CD4-positive, alpha-beta T cell treated with Interleukin-15 for 1 hour (primary cell): ENCODE measurements at places on chromosomes 12 and 14.

DNA sequence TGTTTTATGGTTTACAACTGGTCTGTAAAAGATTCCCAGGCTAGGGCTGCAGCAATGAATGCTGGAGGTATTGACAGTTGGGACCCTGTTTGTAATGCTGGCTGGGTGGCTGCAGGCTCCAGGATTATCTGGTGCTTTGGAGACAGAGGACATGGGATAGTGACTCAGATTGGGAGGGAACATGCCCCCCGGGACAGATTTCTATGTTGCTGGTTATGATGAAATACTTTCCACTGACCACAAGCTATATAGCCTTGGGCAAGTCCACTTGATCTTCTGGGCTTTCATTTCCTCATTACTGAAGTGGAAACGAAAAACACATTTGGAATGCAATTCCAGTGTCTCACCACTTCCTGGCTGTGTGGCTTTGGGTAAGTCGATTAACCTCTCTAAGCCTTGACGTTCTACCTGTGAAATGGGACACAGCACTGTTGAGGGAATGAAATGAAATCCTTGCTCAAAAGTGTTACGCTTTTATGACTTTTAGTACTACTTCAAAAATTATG is 6.3 kb upstream of the TPCN1 start:
- peak; percentile 61 for DNase-seq

DNA sequence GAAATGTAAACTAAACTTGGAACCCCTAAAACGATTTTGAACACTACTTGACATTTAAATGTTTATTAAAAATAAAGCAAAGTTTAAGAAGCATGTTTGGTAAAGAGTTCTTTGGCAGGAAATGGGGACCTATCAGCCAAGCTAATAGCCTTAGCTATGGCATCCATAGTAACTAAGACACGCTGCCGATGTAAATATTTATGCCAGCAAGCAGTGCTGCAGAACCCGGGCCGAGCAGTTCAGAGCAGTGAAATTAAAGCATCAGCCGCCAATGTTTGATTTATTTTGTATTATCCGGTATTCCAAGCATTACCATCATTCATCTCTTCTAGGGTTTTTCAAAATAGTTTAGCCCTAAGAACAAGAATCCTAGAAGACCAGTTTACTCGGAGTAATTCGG is 61.6 kb downstream of the PPP2R5C start:
- peak; percentile 74 for DNase-seq

DNA sequence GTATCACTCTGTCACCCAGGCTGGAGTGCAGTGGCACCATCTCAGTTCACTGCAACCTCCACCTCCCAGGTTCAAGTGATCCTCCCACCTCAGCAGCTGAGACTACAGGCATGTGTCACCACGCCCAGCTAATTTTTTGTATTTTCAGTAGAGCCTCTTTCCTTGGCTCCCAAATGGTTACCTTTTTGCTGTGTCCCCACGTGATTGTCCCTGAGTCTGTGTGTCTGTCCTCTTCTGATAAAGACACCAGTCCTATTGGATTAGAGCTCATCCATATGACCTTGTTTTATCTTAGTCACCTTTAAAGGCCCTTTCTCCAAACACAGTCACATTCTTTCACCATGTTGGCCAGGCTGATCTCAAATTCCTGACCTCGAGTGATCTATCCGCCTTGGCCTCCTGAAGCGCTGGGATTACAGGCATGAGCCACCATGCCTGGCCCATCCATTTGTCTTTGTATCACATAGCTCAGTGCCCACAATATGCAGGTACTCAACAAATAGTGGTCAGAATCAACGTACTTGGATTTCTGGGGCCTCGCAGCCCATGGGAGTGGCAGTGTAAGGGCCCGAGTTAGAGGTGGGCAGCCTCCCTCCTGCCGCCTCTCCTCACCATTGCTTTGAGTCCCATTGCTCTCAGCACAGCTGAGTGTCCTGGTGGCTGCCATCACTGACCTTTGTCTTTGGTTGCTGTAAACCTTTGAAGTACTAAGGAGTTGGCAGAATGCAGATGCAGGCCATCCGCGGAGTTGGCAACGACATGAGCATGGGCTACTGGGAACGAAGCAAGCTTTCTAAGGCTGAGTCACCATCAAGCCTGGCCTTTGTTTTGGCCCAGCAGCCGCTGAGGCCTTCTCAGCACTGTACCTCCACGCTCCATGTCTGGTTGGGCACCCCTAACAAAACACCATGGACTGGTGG is 9.3 kb downstream of the TPCN1 start:
- DNase-seq: no peak

DNA sequence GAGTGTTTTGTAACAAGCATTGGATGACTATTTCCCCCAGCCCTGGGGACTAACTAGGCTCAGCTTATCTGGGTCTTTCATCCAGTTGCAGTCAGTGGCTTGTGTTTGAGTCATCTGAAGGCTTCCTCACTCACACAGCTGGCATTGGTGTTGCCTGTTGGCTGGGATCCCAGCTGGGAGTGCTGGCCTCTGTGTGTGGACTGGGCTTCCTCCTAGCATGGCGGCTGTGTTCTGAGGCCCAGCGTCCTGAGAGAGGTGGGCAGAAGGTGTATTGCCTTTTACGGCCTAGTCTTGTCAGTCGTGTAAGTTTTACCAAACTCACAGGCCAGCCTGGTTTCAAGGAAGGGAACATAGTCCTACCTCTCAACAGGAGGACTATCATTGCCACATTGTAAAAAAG is 28.3 kb upstream of the PPP2R5C start:
- DNase-seq: no peak

- no peak for DNase-seq
These were observed 18.4 kb downstream of the POU6F1 start for GRCh38 chr12:51199366-51199945.

DNA sequence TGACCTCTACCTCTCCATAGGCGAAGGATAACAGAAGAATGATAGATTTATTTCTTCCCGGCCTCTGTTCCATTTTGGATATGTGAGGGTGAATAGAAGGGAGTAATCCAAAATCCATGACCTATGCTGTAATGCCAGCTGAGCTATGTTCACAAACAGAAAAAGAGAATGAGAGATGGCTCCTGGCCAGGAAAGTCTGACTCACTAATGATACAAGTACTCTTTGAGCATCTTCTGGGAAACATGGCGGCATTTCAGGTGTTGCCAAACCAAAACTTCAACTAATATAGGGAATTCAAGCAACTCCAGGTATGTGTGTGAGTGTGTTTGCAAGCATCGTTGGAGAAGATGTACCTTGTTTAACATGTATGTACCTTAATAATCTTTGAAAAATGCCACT is 55.1 kb downstream of the MED13L start:
- no peak for DNase-seq

DNA sequence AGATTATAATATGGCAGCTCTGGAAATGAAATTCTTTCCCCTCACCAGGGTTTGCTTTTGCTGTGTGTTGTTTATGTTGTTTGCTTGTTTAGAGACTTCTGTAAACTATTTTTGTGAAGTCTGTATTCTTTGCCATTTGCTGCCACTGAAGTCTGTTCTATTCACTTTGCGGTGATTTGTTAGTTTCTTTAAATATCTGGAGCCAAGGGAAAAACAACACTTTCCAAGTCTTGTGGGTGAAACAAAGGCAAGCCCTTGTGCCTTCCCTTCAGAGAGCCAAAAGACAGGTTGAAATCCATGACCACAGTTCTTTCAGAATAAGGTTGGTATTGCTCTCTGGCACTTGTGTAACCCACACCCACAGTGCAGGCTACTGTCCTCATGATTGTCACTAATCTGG is 59.5 kb upstream of the RNU6-7 start:
- DNase-seq: no peak

- DNase-seq: no peak
These were observed 99.8 kb downstream of the PTGER2 start for GRCh38 chr14:52413729-52414408.

GRCh38 chr12:104963757-104964156 is 5.7 kb upstream of the SLC41A2 start:
- no peak for DNase-seq
